ENCODE measurements at places on chromosomes 1 and 21.

DNA sequence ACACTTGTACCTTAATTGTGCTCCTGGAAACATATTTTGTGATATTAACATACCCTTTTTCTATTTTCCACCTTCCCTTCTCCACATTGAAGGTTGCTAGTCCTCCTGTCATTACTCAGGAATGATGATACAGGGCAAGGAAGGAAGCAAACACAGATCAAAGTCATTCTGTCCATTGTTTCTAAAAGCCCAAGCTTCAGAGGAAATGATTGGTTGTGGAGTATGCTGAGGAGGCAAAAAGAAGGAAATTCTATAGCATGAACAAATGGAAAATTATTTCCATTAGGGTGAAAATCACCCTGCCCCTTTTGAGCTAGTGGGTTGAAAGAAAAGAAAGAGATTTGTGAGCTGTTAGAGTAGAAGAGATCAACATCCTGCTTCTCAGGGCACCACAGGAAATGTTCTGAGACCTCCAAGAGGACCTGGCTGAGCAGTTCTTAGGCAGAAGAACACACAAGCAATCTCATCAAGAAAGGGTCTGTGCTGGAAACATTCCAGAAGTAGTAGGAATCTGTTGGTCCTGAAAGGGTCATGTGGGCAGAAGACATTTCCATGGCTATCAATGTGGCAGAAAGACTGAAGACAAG lies 29.0 kb upstream of the PRRX1 start:
- DNase-seq: no peak

DNA sequence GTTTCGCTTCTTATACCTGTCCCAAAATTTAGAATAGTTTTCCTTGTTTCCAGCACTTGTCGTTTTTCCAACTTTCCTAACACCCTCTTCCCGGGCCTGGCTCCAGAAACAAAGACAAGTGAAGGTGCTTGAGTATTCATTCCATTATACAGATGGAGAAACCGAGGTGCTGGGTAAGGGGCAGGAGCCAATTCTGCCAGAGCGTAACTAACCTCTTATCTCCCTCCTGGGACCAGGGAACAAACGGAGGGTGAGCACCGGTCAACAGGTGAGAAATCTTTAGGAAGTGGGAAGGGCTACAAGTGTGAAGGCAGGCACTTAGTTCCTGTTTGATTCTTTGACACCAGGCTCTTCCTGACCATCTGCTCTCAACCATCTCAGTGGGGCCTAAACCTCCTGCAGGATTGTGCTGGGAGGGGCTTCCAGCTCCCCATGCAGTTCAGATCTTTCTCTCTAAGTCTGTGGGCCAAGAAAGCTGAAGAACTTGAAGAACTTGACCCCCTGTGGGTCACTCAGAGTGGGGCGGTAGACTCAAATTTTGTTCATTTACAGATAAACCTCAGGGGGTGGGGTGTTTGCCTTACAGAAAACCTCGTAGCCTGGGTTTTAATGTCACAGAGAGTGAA lies 8.7 kb downstream of the PLXNA2 start:
- DNase-seq: no peak

DNA sequence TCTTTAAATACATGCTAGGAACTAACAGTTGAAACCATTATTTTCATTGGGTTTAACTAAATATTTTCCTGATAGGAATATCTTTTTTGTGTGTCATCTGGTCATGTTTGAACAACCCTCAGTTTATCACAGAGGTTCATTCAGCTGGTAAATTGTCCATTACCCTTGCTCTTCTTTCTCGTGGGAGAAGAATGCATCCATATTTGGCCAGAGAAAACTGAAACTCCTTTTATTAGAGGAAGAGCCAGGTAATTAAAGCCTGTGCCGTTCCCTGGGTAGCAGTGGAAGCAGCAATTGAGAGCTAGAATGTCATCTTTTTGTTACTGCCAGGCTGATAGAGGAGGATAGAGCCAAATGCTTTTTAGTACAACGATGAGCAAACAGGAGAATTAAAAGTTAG lies 587.2 kb upstream of the ZRANB2 start:
- no peak for DNase-seq

DNA sequence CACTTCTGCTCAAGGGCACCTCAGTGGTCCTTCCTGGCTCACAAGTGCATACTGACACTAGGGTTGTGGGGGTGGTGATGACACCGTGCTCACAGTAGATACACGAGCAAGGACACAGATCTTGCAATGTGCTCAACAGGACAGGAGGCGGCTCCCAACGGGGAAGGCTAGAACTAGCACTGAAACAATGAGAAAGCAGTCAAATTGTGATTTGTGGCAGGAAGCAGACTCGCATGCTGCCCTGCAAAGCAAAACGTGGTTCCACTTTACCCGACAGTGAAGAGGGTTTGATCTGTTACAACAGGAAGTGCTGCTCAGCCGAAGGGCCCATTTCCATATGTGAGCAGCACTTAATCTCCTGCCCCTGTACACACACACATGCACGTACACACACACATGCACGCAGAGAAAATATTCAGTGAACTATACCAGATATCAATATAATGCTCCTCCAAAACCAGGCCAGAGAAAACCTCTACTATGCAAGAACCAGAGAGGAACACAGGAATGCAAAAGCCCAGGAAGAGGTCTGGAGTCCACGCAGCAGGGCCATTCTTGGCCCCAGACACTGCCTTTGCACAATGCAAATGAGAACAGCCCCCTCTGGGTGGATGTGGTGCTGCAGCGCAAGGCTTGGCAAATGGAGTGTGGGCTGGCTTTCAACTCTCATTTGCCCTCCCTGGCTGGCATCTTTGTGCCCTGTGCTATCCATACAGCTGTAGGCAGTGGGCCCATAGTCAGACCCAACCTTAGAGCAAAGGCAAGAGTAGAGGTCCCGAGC lies 47.1 kb downstream of the KANK4 start:
- no peak for DNase-seq

GRCh38 chr21:39842741-39843459 lies 24.3 kb upstream of the PCP4 start:
- no peak for DNase-seq

DNA sequence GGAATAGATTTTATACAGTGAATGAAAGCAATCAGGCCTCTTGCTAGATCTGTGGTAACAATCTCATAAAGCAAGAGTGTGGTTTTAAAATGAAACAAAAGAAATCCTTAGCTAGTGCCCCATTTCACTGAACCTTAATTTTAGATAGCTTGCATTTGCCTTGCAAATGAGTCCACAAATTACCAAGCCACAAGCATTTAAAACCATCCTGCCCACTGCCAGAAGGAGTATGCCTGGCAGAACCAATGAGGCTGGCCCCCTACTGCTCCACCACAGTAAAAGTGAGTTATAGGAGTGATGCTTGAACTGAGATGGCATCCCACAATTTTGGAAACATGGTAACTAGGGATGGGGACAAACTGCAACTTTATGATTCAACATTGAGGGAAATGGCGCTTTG lies 206.4 kb upstream of the LMO4 start:
- DNase-seq: no peak

GRCh38 chr1:6099787-6100765 lies 54.4 kb downstream of the KCNAB2 start:
- DNase-seq: no peak

DNA sequence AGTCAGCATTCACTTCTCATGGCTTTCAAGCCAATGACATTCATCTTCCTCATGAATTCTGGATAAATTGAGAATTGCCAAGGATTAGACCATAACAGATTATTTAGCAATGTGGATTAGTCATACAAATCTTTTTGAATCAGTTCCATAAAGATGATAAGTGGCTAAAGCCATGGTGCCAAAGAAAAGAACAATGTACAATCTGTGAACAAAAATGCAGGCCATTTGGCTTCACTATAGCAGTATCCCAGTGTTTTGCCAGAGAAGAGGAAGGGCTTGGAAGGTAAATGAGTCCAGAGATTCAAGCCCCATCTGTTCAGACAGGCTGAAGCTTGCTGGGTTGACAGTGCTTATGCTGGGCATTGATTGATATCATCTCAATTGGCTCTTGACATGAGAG lies 376.4 kb upstream of the LRRC7 start:
- no peak for DNase-seq

- DNase-seq: no peak
Measured at GRCh38 chr21:25240974-25241373, 366.3 kb downstream of the MRPL39 start.

DNA sequence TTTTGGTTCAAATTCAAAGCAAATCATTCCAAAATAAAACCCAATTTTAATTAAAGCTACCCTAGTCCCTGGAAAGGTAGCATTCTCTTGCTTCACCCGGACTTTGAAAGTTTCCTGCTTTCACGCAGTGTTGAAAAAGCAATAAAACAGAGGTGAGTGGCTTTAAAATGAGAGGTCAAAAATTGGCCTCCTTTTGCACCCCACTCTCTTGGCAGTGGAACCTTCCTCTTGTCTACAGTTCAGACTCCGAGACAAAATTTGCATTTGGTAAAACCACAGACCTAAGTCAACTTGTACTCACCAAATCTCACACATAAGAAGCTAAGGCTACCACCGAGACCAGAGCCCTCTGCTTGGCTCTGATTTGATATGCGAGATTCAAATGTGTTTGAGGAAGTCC lies 252.7 kb downstream of the TTLL7 start:
- no peak for DNase-seq

- no peak for DNase-seq
Measured at GRCh38 chr21:45074818-45075595, 627 bp downstream of the ADARB1 start.

- peak; percentile 57 for DNase-seq
Measured at GRCh38 chr21:25608044-25608737, 910 bp upstream of the MRPL39 start.

DNA sequence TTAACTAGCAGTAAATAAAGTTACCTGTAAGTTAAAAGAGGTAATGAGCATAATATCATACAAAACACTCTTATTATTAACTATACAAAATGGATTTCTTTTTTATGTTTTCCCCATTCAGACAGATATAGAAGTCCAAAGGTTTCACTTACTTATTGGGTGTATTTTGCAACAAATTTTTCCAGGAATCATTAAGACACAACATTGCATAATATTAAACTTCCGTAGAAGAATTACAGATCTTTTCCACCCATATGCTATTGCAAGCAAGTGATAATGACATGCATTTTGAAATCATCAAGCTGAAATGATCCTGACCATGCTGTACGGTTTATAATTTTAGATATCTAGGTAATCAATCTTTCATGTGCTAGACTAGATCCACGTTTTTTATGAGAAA lies 957.0 kb downstream of the NCAM2 start:
- DNase-seq: no peak

GRCh38 chr1:6033986-6034749 lies 11.5 kb upstream of the KCNAB2 start:
- DNase-seq: no peak

DNA sequence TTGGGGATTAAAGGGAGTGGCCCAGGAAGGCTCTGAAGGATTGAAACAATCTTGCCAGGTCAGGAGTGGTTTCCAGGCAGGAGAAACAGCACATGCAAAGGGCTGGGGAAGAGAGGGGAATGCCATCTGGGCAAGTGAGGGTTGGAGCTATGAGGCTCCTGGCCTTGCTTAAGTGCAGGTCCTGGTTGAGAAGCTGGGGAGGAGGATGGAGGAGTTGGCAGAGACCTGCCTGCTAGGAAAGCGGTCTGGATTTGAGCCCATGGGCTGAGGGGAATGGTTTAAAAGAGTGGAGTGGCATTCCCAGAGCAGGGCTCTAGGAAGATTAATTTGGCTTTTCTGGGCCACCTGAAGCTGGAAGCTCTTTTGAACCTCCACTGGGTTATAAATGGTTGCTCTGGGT lies 9.2 kb downstream of the IGSF21 start:
- no peak for DNase-seq

- no peak for DNase-seq
Measured at GRCh38 chr1:39250460-39251240, 46.2 kb downstream of the MACF1 start.

GRCh38 chr21:22356663-22357062 lies 1358.5 kb downstream of the NCAM2 start:
- no peak for DNase-seq

DNA sequence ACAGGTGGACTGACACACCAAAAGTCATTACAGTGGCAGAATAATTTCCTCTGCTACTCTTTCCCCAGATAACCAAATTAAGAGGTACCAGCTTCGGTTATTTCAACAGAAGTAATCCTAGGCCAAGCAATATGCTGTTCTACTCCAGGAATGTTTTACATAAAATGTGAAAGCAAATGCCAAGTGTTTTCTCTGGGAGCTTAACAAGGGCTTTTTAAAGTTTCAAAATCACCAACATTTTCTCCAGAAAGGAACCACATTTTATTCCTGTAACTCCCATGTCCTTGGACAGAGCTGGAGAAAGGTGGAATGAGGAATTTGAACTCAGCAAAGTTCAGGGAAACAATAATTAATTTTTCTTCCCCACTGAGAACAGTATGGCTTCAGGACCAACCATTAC lies 27.2 kb downstream of the CNN3 start:
- DNase-seq: no peak

DNA sequence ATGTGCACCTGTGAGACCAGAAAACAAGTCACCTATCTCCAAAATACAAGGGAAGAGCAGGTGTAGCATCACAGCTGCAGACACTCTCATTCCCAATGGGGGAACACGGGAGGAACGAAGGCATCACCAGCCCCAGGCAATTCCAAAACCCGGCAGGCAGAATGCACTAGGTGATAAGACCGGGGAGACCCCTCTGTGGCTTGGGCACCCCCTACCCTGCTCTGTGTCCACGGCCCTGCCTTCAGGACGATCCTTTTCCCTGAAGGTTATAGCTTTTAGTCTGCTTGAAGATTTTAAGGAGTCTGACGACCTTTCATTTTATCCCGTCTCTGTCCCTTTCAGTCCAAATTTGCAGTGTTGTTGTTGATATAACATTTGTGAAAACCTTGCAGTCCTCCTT lies 19.2 kb downstream of the TRPM2 start:
- no peak for DNase-seq

DNA sequence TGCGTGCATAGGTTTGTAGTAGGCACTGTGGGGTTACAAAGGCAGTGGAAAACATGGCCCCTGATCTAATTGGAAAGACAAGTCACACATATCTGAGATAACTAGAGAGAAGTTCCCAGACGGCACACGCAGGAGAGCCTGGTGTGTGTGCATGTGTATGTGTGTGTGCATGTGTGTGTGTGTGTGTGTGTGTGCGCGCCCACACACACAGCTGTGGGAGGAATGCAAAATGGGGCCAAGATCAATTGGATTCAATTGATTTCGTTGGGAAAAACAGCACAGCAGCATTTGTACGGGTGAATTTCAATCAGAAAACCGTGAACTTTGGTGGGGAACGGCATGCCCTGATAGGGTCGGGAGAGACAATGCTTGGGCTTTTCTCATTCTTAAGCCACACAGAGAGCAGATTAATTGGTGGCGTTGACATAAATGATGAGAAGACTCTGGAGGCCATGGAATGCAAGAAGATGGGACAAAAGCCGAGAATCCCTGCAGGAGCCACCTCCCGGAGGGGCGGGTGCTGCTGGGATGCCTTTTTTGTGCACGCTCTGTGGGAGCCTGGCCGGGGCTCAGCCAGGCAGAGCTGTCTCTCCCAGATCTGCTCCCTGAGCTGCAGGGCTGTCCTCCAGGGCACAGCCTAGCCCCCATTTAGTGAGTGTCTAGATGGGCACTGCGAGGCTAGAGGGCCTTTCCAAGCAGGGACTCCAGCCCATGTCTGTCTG lies 322.0 kb downstream of the CAMTA1 start:
- DNase-seq: no peak

GRCh38 chr1:54223441-54224202 lies 23.7 kb downstream of the MRPL37 start:
- no peak for DNase-seq
